Left kidney (tissue), 8 donors: ENCODE measurements at places on chromosomes 3 and 15.

GRCh38 chr3:31346542-31346979 is 186.2 kb upstream of the STT3B start:
- DNase-seq = no peak

DNA sequence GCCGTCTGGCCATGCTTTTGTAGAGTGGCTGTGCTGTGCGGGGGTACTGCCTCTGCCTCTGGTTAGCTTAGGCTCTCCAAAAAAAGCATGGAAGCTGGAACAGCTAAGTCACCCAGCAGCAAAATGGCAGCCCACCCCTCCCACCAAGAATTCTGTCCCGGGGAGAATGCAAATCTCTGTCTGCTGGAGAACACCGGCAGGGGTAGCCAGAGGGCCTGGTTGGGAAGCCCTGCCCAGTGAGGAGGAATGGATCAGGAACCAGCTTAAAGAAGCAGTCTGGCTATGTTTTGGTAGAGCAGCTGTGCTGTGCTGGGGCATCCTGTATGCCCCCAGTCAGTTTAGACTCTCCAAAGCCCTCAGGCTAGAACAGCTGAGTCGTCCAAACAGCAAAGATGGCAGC is 56.2 kb upstream of the PTPRG start:
- DNase-seq = no peak

DNA sequence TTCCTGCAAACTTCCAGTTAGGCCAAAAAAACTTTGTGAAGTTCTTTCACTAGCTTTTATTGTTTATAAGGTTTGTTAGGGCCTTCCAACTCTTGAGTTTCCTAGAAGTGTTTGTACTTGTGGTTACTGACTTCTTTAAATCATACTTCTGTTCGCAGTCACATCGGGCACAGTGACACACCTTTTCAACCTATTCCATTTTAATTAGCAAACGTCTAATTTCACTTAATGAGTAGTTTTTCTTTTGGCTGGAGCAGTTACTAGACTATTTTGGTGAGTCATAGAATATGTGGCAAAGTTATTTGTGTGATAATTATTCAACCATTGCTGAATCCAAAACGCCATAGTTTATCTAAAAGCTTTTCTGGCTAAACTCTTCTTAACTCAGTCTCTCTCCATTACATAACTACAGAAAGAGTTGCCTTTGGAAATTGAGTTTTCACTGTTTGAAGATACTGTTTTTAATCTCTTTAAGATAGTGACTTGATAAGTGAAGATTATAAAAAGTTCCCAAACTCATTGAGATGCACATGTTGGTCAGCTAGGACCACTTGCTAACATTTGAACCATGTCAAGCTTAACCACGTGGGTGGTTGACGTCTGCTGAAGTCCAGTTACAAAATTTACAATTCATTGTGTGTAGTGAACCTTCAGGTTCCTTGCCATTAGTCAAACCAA is 21.5 kb downstream of the CNOT10 start:
- DNase-seq = no peak

DNA sequence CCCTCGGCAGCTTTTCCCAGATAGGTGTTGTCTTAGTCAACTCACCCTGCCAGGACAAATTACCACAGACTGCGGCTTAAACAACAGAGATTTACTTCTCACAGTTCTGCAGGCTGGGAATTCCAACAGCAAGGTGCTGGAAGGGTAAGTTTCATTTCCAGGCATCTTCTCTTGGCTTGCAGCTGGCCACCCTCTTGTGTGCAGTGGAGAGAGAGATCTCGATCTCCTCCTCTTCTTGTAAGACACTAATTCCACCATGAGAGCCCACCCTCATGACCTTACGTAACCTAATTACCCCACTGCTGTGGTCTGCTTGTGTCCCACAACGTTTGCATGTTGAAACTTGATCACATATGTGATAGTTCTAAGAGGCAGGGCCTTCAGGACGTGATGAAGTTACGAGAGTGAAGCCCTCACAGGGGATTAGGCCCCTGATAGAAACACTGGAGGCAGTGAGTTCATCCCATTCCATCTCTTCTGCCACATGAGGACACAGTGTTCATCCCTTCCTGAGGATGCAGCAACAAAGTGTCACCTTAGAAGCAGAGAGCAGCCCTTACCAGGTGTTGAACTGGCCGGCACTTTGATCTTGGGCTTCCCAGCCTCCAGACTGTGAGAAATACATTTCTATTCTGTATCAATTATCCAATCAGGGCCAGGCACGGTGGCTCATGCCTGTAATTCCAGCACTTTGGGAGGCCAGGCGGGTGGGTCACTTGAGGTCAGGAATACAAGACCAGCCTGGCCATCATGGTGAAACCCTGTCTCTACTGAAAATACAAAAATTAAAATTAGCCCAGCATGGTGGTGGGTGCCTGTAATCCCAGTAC is 247.7 kb downstream of the PLCL2 start:
- no peak for DNase-seq

DNA sequence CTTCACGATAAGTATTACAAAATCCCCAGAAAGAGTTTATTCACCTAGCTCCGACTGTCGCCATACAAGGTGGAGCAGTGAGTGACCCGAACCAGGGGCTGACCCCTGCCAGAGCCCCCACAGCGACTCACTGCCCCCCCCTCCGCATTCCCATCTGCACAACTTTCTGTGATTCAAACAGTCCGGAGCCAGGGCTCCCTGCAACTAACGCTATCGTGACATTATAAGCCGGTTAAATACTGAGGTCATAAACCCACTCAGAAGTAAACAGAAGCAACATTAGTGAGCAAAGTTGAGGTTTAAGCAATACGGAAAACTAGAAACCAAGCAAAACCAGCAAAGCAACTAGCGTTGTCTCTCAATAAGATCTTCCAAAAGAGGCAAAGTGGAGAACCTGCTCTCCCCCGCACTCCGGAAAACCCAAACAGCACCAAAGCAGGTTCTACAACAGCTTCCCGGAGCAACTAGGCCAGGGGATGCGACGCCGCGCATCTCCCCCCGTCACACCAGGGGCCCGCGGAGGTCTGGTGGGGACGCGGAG is 642 bp downstream of the SCAP start:
- DNase-seq = peak; percentile 26

DNA sequence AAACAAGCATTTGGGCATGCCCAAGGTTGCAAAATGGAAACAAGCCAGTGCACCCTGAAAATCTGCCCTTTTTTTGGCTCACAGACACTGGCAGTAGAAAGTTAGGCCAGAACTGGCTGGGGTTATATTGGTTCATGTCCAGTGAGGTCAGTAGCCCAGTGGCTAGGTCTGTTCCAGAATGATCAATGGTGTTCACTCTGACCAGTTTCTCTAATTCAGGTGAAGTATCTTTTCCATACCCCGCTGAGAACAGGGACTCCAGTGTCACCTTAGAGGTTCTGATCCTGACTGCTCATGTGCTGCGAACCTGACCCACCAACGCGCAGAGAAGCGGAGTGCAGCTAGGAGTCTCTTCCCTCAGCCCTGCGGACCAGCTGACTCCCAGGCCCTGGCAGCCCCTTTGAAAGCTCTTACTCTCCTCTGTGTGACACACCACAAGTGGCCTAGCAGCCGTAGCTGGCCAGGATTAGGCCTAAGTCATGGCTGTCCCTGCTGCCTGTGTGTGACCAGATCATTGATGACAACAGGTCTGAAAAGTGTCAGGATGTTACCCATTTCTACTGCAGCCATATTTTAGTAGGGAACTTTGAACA is 123.5 kb downstream of the GHSR start:
- DNase-seq = no peak

- DNase-seq = no peak
Observed at GRCh38 chr3:123048480-123049237, 18.2 kb upstream of the PDIA5 start.

- DNase-seq = no peak
Observed at GRCh38 chr3:52433328-52433995, 11.4 kb downstream of the SEMA3G start.

GRCh38 chr15:90819390-90819789 is 49.0 kb upstream of the FURIN start:
- DNase-seq = no peak

GRCh38 chr3:102353805-102354204 is 81.0 kb upstream of the ZPLD1 start:
- DNase-seq = no peak

- no peak for DNase-seq
Observed at GRCh38 chr3:193853511-193854219, 260.7 kb downstream of the OPA1 start.

- no peak for DNase-seq
Observed at GRCh38 chr3:173548261-173548660, 150.7 kb downstream of the NLGN1 start.

DNA sequence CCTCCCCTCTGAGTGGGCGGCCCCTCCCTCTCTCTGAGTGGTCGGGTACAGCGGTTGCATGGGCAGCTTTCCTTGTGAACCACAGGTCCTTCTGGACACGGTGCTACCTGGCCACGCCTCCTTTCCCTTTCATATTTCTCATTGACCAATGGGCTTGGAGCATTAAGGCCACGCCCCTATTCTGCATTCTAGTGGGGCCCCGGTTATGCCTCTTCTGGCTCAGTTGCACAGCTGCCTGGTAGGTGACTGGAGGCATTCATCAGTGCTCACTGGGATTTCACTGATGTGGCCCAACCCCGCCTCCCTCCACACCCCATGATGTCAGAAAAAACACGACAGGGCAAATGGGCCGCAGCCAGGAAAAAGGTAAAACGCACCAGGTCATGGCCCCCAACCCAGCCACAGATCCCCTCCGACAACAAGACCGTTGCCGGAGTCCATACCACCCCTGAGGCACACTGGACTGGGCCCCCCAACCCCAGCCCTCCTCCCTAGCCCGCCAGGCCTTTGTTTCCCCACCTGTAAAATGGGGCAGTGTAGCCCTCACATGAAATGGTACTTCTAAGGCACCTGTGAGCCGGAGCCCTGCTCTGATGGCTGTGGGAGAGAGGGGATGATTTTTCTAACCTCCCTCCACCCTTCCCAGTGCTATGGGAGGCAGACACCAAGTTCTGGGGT is 26.3 kb downstream of the NGRN start:
- no peak for DNase-seq

GRCh38 chr3:52339612-52340011 is 23.5 kb downstream of the DNAH1 start:
- peak; percentile 88 for DNase-seq
